ENCODE measurements at places on chromosomes 11 and 22.

GRCh38 chr22:30444632-30445437 is 19.3 kb downstream of the MTFP1 start:
- no peak for DNase-seq

DNA sequence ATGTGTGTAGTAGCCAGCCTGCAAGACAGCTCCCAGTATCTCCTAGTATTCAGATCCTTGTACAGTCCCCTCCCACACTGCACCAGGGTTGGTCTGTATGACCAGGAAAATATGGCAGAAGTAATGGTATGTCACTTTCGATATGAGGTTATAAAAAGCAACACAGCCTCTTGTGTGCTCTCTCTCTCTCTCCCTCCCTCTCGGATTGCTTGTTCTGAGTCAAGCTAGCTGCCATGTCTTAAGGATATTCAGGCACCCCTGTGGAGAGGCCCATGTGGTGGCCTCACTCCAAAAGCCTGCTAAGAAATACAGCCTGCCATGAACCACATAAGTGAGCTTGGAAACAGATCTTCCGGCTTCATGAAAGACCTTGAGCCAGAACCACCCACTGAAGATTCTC is 25.4 kb downstream of the FXYD6 start:
- DNase-seq = no peak

- DNase-seq = no peak
Measured at GRCh38 chr11:31437742-31438435, 68.2 kb downstream of the DNAJC24 start.

GRCh38 chr22:40922484-40923303 is 28.5 kb upstream of the RBX1 start:
- DNase-seq = peak; percentile 62

DNA sequence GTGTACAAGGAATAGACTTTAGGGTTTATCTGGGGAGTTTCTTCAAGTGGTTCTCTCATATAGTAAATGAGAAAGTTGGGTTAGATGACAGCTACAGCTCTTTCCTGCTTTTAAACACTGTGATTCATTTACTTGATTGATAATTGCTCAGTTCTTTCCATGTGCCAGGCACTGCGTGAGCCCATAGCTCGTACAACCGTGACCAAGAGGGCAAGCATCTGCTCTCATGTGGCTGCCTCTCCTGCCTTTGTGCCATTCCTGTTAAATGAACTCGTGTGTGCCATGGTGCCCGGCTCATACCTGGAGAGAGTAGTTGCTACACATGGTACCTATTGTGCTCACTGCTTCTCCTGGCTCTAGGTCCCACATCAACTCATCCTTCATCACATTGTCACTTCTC is 206.3 kb downstream of the SNX19 start:
- DNase-seq = peak; percentile 67

DNA sequence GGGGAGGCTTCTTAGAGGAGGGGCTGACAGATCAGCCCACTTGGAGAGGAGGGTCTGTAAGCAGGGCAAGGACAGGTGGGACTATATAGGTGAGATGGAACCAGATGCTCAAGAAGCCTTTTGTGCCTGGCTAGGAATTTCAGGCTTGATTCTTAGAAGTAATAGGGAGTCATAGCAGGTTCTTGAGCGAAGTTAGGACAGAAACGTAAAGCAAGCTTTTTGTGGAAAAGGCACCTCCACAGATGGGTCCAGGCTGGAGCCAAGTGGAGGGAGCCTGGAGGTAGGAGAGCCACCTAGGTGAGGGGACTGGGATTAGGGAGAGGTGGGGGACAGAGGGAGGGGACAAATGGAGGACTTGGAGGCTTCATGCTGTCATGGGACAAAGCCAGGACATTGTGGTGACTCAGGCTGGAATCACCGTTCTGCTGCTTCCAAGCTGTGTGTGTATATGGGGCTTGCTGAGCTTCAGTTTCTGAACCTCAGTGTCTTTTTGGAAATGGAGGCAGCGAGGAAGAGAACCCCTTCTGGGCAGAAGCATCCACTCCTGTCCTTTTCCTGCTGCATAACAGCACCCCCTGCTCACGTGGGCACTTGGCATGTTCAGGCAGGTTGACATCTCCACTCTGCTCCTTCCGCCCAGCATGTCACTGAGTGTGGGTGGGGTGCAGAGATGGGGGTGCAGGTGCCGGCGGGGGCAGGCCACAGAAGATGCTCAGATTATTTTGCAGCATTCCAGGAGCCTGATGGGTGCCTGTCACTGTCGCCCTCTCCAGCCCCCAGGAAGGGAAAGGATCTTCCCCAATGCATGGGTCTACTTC is 58.0 kb downstream of the MCM5 start:
- no peak for DNase-seq

- DNase-seq = no peak
Measured at GRCh38 chr22:38136607-38137006, 26.1 kb upstream of the BAIAP2L2 start.

GRCh38 chr11:76288166-76288980 is 82.1 kb upstream of the WNT11 start:
- no peak for DNase-seq

Data from kidney glomerular epithelial cell (primary cell).